AG04449 (cell line): ENCODE measurements at places on chromosomes 3 and 15.

GRCh38 chr15:39860200-39860599 is 59.9 kb downstream of the GPR176 start:
- DNase-seq, result no peak

DNA sequence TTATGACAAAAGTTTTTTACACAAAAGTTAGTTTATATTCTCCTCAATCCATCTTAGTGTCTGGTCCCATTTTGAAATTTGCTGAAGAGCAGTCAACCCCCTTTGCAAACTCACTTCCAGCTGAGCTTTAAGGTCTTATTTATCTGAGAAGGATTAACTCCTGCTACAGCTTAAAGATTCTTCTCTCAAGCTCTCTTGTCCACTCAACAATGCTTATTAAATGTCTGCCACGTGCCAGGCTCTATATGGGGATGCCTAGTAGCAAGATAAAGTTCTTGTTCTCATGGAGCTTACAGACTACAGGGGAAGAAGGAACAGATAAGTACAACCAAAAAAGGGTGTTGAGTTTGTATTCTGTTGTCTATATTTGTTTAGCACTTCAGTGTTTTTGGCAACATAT is 18.7 kb downstream of the TMPRSS7 start:
- DNase-seq, result no peak

- no peak for DNase-seq
Observed at GRCh38 chr3:157042226-157042625, 117.7 kb downstream of the CCNL1 start.

GRCh38 chr3:51860703-51861665 is at the start of gene IQCF2:
Gene IQCF2 (plus strand): TSS chr3:51861615. CDS start chr3:51861667, 52 bp downstream.
- DNase-seq, result no peak

GRCh38 chr3:124467980-124468902 is 262.0 kb upstream of the UMPS start:
- no peak for DNase-seq

- DNase-seq, result no peak
Observed at GRCh38 chr15:95409211-95409610, 921.3 kb upstream of the NR2F2 start.

GRCh38 chr3:183307749-183308148 is 54.7 kb downstream of the B3GNT5 start:
- DNase-seq, result no peak

DNA sequence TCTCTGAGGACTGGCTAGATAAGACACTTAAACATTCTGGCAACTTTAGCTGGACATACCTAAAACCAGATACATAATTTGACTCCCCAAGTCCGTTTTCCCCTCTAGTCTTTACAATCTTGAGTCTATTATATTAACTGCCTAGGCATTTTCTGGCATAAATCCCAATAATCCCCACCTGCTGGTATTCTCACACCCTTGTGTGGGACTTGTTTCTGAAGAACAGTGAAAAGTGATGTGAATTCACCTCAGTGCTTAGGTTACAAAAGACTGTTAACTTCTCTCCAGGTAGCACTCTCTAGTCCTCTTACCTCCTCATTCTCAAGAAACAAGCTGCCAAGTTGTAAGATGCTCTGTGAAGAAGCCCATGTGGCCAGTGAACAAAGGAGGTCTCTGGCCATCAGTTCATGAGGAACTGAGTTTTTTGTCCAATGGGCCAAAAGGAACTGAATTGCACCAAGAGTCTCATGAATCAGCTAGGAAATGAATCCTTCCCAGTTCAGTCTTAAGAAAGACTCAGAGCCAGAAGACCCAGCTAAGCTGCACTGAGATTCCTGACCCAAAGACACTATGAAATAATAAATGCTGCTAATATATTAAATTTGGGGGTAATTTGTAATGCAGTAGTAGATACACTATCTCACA is 4.1 kb downstream of the OSBPL11 start:
- DNase-seq, result no peak

DNA sequence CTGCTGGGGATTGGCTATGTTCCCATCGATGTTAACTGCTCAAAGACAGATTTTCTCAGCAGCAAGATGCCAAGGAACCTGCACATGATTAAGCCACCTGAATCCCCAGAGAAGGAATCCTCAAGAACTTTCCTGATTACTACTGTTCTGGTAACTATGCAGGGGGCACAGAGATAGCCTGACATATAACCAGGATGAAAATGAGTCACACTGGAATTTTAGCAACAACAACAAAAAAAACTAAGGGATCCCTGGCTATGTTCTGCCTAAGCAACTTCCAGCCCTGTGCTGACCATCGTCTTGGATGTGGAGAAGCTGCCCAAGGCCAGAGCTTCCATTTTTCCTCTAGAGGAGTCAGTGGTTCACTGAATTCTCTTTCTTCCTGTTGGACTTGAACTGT is 13.8 kb downstream of the RIOX2 start:
- no peak for DNase-seq

- DNase-seq, result peak; percentile 93
Observed at GRCh38 chr3:64163755-64164148, 61.5 kb downstream of the PRICKLE2 start.

DNA sequence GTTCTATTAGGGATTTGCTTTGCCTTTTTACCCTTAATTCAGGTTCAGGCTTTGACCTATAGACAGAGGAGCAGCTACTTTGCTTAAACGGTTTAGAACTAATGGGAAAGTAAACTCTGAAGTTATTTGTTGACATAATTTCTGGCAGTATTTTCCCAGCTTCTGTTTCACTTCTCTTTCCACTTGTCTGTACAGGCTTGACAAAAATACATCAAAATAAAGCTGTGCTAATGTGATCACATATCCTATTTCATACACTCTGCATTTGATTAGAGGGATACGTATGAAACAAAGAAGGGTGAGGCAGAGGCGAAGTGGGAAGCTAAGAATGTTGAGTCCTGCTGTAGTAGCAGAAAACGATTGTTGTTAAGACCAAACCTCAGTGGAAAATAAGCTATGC is 389.1 kb upstream of the RARB start:
- no peak for DNase-seq

DNA sequence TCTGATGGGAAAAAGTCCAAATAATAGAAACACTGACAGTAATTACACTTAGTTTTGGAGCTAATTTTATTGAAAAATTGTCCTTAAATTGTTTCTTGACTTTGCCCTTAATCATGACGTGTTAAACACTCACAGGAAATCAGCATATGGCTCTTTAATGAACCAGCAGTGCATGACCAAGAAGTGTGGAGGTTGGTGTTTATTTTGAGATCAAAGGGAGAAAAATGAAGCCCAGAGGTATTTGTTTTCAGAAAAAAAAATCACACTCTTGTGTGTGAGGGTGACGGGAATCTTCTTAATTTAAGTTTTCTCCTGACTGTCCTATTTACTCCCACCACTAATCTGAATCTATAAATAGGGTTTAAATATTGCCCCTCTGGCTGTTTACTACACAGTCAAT is 28.8 kb upstream of the SYNM start:
- DNase-seq, result no peak

DNA sequence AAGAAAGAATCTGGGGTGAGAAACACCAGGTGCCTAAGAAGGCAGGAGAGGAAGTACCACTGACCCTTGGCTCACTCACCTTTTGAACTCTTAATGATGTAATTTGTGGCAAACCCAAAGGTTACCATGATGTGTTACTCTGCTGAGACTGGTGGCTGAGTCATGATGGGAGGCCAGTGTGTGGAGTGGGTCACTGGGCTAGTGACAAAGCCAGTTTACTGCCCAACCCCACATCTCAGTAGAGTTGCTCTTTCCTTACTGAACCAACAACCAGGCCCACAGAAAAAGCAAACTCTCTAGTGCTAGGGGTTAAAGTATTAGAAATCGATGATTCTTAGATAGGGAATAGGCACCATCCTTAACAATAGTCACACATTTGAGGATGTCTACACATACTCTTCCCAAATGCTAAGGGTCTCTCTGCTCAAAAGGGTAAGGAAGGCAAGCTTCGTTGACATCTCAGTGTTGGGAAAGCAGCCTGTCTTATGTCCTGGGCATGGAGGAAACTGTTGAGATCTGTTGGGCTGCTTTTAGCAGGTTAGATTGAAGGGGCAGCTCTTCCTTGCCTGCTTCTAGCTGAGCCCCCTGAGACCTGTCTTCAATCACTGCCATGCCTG is 3.1 kb downstream of the RBP2 start:
- no peak for DNase-seq

DNA sequence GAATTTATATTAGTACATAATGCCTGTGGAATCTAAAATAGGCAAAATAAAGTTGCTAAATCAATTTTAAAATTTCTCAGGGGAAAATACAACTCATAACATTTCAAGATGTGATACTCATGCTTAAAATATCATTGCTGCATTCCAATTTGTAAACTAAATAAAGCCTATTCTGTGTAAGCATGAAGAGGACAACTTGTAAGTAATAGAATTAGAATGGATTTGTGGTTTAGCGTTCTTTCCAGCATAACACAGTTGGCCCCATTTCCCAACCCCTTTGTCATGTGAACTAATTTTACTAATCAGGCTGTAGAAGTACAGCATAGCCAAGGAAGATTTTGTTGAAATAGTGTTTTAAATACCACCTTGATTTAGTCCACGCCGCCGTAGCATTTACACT is 437.2 kb downstream of the SI start:
- DNase-seq, result no peak

DNA sequence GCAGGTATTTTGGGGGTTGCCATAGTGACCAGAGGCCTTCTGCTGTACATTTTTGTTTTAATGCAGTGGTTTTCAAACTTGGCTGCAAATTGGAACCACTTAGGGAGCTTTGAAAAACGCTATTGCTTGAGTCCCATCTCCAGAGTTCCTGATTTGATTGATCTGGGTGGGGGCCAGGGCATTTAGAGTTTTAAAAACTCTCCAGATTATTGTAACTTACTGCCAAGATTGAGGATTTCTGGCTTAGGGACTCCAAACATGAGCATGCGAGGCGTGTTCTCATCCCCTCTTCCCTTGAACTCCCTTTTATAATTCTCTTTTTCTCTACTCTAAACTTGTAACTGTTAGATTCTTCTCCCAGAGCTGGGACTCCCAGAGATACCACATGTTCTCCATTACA is 340.8 kb upstream of the SUCLG2 start:
- DNase-seq, result no peak

GRCh38 chr3:49629866-49630265 is 44.3 kb upstream of the APEH start:
- no peak for DNase-seq

DNA sequence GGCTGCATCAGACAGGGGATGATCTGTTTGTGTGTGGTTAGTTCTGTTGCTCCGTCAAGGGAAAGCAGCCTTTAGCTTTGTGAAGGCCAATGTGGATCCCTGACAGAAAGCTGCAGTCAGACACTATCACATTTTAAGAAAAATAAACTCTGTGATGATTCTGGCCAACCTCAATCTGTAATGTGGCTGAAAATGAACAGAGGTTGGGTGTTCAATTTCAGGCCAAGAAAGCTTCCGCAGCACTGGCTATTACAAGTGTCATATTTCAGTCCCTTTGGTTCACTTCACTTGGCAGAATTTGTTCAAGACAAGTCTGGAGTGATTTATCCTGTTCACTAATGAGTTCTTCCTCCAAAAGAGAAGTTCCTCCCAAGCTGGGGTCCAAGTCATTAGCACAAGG is 571.8 kb upstream of the IL12A start:
- no peak for DNase-seq

- DNase-seq, result no peak
Observed at GRCh38 chr15:88994286-88994685, 81.1 kb upstream of the MFGE8 start.

- DNase-seq, result no peak
Observed at GRCh38 chr3:67033079-67033478, 35.0 kb downstream of the KBTBD8 start.

DNA sequence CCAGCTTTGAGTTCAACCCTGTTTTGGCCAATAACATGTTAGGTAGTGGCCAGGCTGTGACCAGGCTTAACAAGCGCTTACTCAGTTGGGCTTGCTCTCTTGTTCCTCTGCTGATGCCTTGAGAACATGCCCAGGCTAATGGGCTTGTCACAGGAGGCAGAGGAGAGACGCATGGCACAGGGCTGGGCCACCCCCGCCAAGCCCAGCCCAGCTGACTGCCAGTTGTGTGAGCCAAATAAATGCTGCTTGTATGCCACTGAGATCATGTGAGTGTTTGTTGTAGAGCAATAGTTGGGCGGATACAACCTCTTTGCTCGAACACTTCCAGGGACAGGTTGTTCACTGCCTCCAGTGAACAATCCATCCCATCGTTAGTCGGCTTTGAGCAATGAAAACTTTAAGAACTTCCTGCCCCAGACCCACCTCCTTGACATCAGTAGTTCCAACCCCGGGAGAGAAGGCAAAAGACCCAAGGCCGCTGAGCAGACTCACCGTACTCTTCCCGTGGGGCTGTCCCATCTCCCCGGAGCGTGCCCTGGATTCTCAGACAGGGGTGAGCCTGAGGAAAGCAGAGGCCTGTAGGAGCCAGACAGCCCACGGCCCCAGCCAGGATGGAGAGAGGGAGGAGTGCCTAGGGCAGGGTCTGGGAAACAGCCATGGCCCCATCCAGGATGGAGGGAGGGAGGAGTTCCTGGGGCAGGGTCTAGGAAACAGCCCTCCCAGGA is 4.1 kb downstream of the PLA2G4F start:
- DNase-seq, result no peak

- DNase-seq, result no peak
Observed at GRCh38 chr3:79761441-79761840, 6.4 kb downstream of the ROBO1 start.

DNA sequence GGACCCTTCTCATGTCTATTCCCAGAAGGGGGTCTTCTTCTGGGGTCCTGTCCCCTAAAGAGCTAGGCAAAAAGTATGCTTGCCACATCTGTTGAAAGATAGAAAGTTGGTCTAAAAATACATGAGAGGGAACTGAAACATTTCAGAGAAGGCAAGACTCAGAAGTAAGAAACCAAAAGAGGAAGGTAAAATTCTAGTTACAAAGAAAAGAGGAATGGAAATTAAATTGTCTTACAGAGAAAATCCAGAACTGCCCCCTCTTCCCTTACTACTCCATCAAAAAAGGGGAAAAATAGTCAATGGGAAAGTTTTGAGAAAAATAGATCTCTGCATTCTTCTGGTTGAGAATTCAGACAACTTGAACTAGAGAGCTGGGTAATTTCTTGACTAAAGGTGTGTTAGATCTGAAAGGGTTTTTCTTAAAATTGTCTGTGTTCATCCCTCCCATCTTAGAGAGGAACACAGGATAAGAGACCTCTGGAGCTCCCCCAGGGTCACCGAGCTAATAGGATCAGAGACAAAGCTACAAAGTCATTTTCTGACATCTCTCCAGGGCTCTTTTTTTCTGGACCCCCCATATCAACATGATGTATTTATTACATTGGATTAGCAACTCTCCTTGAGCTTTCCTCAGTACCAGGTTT is 32.3 kb upstream of the CCR2 start:
- DNase-seq, result no peak

- no peak for DNase-seq
Observed at GRCh38 chr3:7504886-7505775, 644.2 kb downstream of the GRM7 start.

GRCh38 chr3:30140356-30141075 is 465.9 kb upstream of the TGFBR2 start:
- DNase-seq, result no peak

- DNase-seq, result no peak
Observed at GRCh38 chr3:3551981-3552380, 247.2 kb upstream of the LRRN1 start.

- no peak for DNase-seq
Observed at GRCh38 chr3:53721187-53722119, 124.8 kb downstream of the CHDH start.
